Retinal pigment epithelial cell (primary cell): ENCODE measurements at places on chromosomes 1 and 21.

DNA sequence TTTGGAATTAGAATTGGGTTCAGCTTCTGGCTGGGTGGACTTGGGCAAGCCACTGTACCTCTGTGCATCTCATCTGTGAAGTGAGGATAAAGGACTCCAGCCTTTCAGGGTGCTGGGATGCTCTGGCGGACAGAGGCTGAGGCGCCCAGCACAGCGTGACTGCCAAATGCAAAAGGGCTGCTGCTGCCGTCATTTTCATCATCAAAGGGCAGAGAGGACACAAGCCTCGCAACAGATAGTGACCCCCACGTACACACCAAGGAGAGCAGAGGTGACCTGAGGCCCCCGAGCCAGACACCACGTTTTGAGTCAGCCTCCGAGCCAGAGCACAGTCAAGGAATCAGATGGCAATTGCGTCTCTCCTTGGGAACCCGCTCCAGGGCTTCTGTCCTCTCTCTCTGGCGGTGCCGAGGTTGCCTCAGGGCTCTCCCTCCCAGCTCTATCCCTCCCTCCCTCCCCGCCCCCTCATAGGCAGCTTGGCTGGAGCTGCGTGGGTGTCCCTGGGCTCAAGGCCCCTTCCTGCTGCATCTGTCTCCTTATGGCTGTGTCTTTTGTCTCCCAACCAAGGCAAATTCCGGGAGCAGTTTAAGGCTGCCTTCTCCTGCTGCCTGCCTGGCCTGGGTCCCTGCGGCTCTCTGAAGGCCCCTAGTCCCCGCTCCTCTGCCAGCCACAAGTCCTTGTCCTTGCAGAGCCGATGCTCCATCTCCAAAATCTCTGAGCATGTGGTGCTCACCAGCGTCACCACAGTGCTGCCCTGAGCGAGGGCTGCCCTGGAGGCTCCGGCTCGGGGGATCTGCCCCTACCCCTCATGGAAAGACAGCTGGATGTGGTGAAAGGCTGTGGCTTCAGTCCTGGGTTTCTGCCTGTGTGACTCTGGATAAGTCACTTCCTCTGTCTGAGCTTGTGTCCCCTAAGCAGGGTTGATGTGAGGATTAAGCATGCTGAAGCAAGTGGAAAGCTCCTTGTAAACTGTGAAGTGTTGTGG, 9.0 kb downstream of the HCRTR1 start:
- DNase-seq = no peak

DNA sequence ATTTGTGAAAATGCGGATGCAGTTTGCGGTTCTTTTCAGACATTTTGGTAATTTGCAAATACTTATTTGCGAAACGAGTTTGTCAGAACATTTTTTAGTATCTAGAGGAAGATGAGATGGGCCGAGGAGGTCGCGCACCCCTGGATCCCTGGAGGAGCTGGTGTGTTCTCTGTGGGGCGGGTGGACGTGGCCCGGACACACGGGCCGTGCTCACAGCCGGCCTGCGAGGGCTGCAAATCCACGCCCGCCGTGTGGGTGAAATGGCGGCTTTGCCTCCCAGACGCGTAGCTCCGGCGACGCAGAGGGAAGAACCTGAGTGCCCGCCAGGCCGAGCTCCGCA, 9.3 kb upstream of the TTLL10 start:
- no peak for DNase-seq

DNA sequence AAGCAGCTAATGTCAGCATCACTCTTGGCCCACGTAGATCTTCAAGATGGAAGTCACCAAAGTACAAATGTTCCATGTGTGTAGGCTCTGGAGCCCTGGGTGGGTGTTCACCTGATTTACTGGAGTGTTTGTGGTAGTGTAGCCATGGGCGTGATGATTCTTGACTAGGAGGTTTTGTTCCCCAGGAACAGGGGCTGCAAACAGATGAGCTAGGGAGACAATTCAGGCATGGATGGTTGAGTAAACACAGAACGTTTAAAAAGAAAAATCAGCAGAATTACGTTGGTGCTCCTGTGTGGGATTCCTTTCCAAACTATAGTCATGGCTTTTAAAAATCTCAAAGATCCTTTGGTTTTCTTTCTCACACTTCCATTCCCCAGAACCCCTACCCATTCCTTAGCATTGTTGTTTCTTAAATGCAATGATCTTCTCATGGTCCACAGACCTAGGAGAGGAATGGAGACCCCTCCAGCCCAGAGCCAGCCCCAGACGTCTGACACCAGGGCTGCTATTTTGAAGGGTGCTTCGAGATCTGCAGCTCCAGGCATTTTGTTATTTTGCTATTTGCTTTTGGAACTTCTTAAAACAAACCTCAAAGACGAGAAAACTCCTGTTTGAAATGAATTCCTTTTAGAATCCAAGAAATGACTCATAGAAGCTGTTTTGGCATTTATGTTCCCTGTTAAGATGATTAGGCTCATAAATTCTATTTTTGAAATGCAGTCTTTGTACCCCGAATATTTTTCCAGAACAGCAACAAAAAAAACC, 115.1 kb downstream of the ETS2 start:
- no peak for DNase-seq

DNA sequence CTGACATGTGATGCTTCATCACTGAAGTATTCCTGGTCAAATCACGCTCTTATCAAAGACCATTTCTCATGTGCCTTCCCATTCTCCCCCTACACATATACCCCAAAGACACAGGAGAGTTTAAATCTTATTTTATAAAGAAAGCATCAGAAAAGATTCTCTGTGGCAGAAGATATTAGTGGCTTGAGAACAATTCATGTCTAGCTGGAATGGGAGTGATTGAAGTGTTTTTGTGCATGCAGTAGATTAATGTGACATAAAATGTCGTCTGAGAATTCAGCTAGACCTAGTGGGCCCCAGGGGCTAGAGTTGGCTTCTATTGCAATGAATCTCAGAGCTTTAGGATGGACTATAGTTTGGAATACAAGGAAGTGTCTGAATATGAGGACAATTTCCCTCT, 163.9 kb downstream of the HUNK start:
- no peak for DNase-seq

DNA sequence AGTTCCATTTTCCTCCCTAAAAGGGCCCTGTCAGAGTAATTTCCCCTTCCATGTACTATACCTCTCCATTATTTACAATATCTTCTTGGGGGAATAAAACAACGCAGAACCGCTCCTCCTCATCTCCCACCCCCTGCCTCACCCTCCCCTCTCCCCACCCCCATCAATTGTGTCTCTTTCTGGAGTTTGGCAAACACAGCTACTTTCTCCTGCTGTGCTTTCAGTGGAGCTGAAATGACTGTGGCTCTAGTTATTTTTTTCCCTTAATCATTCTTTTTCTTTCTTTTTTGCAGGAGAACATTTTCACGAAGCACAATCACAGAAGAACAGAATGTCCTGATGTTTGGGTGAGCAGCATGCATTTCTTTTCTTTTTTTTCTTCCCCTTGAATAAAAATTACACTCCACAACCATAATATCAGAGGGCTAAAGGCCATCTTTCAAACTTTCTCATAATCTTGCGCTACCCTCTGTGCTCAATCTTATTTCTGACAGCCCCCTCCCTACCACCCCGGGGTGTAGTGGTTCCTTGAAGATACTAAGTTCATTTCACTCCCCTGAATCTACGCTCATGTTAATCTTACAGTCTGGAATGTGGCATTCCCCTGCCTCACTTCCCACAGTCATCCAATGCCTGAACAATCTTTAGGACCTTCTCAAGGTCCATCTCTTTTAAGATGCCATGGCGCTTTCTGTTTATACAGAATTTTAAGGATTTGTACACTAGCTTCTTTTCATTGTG, 8.8 kb upstream of the PLXNA2 start:
- DNase-seq = no peak

- DNase-seq = no peak
Observed at GRCh38 chr1:202049129-202049528, 38.7 kb downstream of the ELF3 start.
